ENCODE measurements at places on chromosomes 11 and 22. TPM values are rescaled to one million over a fixed set of nuclear protein-coding genes. Genes with fewer than 3 reads are reported as not detected.

ABCC8 gene
- 2.1 TPM for total RNA-seq

OMP gene
- not detected for total RNA-seq

UCP2 gene
- 28.6 TPM for total RNA-seq

RFPL2 gene
- total RNA-seq: not detected

DNA sequence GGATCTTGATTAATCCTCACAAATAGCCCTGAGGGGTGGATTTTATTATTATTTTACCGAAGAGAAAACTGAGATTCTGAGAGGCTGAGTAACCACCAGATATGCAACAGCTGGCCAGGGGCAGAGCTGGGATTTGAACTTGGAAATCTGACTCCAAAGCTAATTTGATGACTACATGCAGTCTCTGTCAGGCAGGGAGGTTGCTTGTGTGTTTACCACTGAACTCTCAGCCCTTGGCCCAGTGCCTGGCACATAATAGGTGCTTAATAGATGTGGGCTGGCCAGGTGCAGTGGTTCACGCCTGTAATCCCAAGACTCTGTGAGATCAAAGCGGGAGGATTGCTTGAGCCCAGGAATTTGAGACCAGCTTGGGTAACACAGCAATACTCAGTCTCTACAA, 121.7 kb upstream of the CRYBB3 start:
- DNase-seq: no peak

DNA sequence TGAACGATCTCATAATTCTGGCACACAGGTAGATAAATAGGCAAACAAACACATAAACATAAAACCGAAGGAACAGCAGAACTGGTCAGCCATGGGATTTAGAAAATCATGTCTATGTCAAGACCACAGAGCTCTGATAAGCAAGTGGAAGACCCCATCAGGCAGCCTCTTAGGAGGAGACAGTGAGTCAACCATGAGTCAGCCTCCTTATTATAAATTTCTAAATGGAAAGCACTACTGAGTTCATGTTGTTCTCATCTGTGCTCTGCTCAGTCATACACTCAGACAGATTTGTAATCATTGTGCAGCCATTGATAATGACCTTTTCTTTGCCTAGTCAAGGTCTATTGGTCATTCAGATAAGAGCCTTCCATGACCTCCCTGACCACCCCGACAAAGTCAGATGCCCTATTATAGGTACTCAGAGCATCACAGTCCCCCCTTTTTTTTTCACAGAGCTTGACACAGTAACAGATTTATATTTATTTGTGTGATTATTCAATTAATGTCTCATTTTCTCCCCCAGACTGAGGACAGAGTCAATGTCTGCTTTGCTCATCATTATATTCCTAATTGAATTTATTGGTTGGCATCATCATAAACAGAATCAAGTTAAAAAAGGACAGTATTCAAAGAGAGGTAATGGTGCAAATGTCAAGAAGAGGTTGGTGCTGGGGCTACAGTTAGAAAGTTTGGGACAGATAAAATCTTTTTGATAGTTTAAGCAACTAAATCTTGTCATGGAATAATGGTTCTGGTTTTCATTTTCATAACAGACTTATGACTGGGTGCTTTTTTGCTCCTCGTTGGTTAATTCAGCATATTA, 579.7 kb upstream of the CCDC90B start:
- no peak for DNase-seq
